ENCODE measurements at places on chromosomes 12 and 14.

- no peak for DNase-seq
These were observed 273.6 kb upstream of the PWP1 start for GRCh38 chr12:107411792-107412535.

GRCh38 chr14:97138801-97139200 lies 341.6 kb downstream of the VRK1 start:
- DNase-seq = no peak

DNA sequence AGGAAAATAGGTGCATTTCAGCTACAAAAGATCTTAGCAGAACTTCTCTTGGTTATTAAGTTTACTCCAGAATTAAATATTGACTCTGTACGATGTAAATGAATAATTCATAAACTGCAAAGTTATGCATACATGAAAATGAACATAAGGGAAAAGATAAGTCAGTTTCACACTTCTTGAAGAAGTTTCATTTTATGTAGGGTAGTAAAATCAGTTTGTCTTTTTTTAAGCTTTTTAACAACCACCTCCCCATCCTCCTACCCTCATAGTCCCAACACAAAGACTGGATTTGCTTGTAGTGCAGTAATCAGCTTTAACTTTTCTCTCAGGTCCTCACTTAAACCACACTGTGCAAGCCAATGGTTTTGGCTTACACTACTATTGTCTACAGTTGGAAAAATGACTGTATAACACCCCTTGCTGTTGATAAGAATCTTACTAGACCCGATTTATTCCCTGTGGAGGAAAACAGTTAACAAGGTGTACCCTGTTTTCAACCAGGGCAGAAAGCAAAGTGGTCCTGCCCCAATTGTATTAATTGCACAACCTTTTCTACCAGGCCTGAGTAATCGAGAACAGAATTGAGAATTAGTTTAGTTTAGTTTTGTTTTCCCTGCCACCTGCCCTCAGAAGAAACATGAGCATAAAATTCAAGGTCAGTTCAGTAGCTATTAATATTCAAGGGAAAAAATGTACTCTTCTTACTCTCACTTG lies 44.1 kb downstream of the NIN start:
- DNase-seq = no peak

DNA sequence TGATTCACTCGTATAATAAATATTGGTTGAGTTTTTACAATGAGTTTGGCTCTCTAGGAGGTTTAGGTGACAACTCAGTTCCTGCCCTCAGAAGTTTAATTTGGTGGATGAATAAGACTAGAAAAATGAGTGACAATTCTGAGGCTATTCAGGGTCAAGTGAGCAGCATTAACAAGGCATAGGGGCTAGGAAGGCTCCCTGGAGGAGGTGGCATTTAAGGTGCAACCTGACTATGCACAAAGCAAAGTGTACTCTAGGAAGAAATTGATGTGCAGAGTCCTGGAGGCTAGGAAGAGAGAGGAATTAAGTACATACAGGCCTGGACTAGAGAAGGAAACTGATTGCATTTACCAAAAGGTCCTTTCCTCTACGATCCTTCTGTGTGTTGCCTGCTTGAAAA lies 440.3 kb downstream of the MED13L start:
- DNase-seq = no peak

- DNase-seq = no peak
These were observed 3.1 kb downstream of the GARIN2 start for GRCh38 chr14:67192366-67192765.

DNA sequence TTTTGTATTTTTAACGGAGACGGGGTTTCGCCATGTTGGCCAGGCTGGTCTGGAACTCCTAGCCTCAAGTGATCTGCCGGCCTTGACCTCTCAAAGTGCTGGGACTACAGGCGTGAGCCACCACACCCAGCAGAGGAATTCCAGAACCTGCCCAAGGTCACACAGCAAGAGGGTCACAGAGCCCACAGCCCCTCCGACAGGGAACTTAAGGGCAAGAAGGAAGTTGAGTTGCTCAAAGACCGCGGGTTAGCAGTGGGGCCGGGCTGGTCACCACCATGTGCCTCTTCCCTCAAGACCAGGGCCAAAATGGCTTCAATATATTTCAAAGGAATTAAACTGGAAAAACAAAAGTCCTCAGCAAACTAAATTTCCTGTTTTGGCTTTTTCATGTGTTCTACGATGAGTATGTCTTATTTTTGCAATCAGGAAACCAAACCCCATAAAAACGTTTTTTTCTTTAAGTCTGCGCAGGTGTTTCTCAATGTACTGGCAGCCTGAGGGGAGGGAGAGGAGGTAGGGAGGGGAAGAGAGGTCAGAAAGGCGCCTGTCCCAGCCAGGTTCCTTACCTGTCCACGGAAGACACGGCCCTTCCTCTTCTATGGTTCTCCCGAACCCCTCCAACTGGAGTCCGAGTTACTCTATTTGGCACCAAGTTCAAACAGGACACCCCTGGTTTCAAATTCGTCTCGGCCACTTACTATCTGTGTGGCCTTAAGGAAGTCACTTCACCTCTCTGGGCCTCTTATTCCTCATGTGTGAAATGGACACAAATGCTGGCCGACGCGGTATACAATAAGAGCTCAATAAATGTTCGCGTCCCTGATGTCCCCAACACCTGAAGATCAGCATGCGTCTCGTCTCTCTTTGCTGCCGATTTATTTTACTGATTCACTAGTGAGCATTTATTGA lies 778 bp downstream of the SLC8B1 start:
- DNase-seq = no peak

DNA sequence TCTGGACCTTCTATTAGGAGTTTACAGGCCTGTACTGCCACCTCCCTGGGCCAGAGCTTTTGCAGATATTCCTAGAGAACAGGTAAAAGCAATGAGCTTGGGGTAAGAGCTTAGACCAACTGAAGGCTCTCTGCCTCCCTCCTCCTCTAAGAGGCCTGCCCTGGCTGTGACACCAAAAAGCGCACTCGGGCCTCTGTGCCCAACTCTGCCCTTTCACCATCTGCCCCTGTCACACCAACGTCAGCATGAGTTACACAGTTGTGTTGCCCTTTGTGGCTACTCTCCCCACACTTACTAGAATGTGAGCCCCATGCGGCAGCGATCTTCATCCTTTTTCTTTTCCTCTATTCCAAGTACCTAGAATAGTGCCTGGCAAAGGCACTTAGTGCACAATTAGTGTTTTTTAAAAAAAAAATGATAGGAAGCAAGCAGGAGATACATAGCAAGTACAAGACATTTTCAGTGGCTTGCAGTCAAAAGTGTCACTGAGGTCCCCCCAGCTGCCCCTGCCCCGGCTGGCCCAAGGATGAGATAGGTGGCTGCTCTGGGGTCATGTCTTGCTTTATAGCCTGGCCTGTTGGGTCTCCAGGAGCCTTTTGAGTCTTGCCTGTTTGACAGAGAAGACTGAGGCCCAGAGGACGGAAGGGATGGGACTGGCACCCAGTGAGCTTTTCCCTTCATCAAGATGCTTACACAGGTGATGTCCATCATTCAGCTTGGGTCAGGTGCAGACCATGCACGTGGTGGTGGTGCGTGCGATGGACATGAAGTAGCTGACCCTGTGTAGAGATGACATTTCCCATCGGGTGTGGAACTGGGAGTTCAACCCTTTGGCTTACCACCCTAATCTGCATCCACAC lies 12.5 kb downstream of the CKB start:
- DNase-seq = no peak

DNA sequence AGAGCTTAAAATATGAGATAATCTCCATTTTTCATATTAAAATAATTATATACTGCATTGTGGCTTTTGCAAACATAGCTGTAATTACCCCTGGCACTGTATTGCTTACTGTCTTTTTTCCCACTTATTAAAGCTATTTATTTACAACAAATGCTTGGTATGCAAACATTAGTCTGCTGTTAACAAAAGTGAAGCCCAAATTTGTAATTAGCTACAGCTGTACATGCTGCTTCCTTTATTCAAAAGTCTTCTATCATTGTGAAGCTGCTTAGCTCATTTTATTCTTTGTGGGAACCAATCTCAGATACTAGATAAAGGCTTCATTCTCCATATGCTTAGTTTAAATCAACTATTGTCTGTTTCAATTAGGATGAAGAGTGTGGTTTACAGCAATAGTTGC lies 425.8 kb upstream of the FOXG1 start:
- DNase-seq = no peak

DNA sequence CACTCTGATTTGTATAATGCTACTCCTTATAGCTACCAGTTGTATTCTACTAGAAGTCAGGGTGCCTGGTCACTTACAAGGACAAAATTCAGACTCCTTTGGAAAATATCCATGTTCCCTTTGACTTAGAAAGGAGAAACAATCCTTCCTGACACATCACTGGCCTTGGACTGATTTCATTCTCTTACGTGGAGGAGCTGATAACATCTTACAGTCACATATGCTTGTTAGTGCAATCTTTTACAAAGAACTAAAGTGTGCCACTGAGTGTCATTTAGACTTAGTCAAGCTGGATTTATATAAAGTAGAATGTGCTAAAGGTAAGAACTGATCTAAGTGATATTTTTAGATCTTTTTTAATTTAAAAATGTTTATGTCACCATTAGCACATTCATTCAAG lies 131.0 kb upstream of the TMTC2 start:
- no peak for DNase-seq

GRCh38 chr12:124941170-124941527 lies 26.7 kb upstream of the UBC start:
- DNase-seq = no peak

- DNase-seq = no peak
These were observed 56.4 kb upstream of the PZP start for GRCh38 chr12:9264546-9264945.

DNA sequence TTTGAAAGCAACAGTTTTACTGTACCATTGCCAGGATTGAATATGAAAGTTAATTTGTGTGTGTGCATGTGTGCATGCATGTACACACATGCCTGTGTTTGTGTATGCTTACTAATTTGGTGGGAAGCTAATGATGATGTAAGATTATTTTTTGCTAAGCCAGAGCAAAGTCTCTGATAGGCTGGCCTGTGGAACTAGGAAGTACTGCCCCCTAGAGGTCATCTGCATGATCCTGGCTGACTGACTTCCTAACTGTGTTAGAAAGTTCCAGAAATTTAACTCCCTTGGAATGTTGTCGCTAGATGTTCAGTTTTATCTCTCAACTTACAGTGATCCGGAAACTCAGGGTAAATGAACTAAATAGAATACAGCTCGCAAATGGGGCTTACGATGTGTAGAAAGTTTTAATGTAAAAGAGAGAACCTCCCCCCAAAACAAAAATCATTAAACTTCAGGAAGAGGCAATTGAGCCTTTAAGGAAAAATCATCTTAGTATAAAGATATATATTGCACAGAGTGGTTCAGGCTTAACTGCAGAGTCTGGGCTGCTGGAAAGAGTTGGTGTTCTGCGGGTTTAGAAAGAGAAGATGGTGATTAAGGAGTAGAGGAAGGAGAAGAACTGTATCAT lies 34.3 kb upstream of the SLC38A1 start:
- DNase-seq = peak; percentile 35

DNA sequence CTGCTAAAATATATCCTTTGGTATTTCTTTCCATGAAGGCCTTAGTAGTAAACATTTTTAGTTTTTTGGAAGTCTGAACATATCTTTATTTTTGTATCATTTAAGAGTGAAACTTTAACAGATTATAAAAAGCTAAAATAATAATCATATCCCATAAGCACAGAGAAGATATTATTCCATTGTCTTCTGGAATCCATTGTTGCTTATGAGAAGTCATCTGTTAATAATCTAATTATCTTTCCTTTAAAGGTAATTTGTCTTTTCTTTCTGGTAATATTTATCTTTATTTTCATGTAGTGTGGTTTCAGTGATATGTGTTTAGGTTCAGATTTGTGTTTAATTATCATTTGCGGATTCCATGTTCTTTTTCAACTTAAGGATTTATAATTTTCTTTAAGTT lies 261.7 kb downstream of the MSRB3 start:
- DNase-seq = no peak

GRCh38 chr14:69318901-69319475 lies 59.0 kb downstream of the GALNT16 start:
- no peak for DNase-seq

DNA sequence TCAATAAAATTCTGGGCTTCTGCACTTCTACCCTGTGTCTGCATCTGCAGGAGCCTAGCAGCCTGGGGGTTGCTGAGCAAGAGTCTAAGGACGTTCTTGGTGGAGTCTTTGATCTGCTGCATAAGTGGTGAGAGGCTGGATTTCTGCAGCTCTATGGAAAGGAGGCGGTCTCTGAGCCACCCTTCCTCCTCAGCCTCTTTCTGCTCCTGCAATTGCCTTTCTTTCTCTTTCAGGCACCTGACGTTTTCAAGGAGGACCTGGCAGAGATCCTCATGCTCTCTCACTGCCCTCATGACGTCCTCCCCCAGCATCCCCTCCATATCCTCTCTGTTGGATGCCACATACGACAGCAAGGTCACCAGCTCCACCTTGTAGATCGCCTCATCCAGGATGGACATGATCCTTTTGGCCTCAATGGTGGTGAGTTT lies 13.6 kb upstream of the TPCN1 start:
- peak; percentile 38 for DNase-seq

GRCh38 chr12:93417967-93418480 lies 23.7 kb downstream of the UBE2N start:
- DNase-seq = no peak

DNA sequence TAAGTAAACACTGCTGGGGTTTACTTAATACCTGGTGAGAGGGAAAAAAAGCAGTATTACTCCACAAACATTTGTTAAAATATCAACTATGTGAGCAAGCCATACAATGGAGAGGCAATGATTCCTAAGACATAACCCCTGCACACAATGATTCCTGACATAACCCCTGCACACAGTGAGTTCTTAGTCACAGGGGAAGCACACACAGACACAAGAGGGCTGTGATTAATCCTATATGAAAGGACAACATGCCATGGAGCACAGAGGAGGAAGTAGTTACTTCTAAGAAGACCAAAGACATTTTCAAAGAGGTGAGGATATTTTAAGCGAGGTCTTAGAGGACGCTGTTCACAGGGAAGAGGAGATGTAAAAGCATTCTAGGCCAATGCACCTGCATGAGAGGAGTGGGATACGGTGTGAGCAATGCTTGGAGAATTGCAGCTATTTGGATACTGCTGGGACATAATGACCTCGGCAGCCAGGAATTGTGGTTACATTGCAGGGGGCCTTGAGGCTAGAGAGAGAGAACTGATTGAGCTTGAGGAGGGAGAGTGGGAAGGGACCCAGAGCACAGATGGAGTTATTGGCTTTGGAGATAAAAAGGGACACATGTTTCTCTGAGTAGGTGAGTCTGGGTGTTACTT lies 211.9 kb downstream of the APAF1 start:
- no peak for DNase-seq

GRCh38 chr14:59427653-59428580 lies 37.3 kb downstream of the GPR135 start:
- DNase-seq = no peak

DNA sequence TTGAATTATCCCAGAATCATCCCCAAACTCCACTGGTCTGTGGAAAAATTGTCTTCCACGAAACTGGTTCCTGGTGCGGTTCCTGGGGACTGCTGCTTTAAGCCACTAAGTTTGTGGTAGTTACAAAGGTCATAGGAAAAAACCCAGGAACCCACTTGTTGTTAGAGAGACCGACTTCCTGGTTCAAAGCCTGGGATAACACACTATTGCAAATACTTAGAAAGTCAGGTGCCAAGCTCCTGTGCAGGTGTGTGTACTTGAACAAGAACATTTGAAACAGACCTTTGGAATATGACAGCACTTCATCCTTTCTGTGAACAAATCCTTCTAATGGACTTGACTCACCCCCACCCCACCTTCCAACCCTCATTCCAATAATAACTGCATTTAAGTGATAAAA lies 519.6 kb downstream of the GLT1D1 start:
- no peak for DNase-seq

Data from naive thymus-derived CD8-positive, alpha-beta T cell (primary cell).